ENCODE measurements at places on chromosomes 6 and 20.

DNA sequence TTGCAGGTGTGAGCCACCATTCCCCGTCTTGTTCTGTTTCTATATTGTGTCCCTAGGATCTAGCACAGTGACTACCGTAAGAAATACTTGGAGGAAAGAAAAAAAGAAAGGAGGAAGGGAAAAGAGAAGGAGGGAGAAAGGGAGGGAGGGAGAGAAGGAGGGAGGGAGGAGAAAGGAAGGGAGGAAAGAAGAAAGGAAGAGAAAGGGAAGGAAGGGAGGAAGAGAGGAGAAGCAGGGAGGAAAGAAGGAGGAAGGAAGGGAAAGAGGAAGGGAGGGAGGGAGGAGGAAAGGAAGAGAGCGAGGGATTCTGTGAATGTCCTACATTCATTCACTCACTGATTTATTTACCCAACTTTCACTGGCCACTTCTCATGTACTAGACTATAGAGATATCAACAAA lies 178.4 kb downstream of the MAFB start:
- no peak for DNase-seq

- DNase-seq = no peak
Observed at GRCh38 chr6:5163247-5163646, 78.1 kb downstream of the PPP1R3G start.

- DNase-seq = peak; percentile 68
Observed at GRCh38 chr6:6556738-6557503, 31.6 kb upstream of the LY86 start.

GRCh38 chr6:136604328-136604825 lies 54.2 kb upstream of the MAP7 start:
- DNase-seq = no peak

DNA sequence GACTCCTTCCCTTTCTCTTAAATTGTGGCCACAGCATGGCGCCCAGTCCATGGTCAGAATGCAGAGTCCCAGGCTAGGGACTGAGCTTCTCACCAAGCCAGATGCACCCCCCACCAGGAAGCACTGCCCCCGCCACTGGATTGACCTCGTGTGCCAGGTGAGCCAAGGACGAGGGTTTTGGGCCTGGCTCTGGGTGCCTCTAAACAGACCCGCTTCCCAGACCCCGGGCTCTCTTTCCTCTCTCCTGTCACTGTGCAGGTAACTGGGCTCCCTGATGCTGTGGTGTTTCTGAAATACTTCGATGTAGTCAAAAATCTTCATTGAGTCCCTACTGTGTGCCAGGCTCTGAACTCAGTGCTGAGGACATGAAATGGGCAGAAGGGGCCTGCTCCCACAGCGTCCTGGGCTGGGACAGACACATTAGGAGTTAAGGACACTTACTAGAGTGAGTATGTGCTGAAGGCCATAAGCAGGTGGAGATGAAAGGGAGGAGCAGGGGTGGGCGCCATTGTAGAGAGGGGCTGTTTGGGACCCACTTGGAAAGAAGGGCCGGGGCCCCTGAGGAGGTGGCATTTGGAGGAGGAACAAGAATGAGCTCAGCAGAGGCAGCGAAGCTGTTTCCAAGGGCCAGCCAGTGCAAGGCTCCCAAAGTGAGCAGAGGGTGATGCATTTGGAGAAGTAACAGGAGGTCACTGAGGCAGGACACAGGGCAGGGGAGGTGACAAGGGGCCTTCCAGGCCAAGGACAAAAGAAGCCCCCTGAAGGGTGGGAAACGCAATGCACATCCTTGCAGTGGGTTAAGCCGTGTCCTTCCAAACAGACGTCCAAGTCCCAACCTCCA lies 217.1 kb downstream of the ANKRD60 start:
- DNase-seq = no peak

GRCh38 chr6:169427856-169428255 lies 174.2 kb upstream of the THBS2 start:
- no peak for DNase-seq

DNA sequence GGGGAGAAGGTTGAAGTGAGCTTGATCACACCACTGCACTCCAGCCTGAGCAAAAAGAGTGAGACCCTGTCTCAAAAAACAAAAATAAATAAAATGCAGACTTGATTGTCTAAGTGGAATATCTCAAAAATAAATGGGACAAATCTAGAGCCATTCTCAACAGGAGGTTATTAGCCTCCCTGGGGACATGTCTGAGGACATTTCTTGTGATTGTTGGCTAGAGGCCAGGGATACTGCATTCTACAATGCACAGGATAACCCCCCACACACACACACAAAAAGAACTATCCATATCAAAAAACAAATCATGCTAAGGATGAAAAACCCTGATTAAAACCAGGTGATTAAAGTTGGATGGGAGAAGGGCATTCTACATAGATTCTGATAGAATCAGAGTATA lies 37.5 kb downstream of the FAM217A start:
- no peak for DNase-seq

GRCh38 chr20:25046181-25046641 lies 11.7 kb downstream of the ACSS1 start:
- DNase-seq = no peak
